ENCODE measurements at places on chromosomes 1 and 21.

- DNase-seq = no peak
- no peak overlapping the region for H3K4me3 ChIP-seq
- no peaks in the 10 kb centered on the region for H3K36me3 ChIP-seq
- H3K27ac ChIP-seq = no peak overlapping the region
- H3K4me1 ChIP-seq = no peaks in the 10 kb centered on the region
These were observed 8.0 kb upstream of the RGS13 start for GRCh38 chr1:192627901-192628300.

DNA sequence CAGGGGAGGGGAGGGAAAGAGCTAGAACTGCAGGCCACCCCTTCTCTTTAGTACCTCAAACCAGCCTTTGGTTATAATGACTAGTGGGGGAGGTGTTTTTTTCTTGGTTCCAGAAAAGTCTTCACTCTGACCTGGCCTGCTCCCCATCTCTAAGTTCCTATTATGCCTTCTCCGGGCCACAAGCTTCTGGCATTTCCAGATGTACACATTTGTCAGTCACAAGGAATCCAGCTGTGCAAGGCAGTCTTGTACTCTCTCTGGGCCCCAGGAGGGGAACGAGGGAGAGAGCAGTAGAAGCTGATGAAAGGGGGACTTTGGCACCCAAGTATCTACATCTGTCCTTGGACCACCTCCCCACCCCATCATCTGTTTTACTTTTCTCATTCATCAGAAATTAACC lies 2.7 kb upstream of the FALEC start:
- H3K4me1 ChIP-seq = peaks cover 66% of the 10 kb centered on the region
- H3K4me3 ChIP-seq = peak overlapping the region; percentile 88
- H3K27me3 ChIP-seq = peaks cover 24% of the 10 kb centered on the region
- H3K36me3 ChIP-seq = peaks cover 22% of the 10 kb centered on the region
- H3K27ac ChIP-seq = no peak overlapping the region

GRCh38 chr1:220879076-220879508 lies at the start of gene HLX:
HLX (plus strand) TSS chr1:220879443; CDS start chr1:220879858, 415 bp downstream.
- H3K27me3 ChIP-seq = peaks cover 36% of the 10 kb centered on the region
- no peaks in the 10 kb centered on the region for H3K36me3 ChIP-seq
- no peak within 1 kb of the TSS for H3K27ac ChIP-seq
- peaks cover 50% of the 10 kb centered on the region for H3K4me1 ChIP-seq
- peak within 1 kb of the TSS; percentile 84 for H3K4me3 ChIP-seq
- peak; percentile 51 for DNase-seq

- H3K36me3 ChIP-seq = no peaks in the 10 kb centered on the region
- no peak for DNase-seq
- no peak overlapping the region for H3K4me3 ChIP-seq
- no peaks in the 10 kb centered on the region for H3K4me1 ChIP-seq
- no peak overlapping the region for H3K27ac ChIP-seq
- H3K27me3 ChIP-seq = peaks cover 3% of the 10 kb centered on the region
These were observed 68.1 kb downstream of the RHOU start for GRCh38 chr1:228803421-228803820.

- no peaks in the 10 kb centered on the region for H3K36me3 ChIP-seq
- no peak overlapping the region for H3K27ac ChIP-seq
- no peaks in the 10 kb centered on the region for H3K27me3 ChIP-seq
- no peak for DNase-seq
- H3K4me3 ChIP-seq = no peak overlapping the region
- no peaks in the 10 kb centered on the region for H3K4me1 ChIP-seq
These were observed 141.8 kb downstream of the SYT2 start for GRCh38 chr1:202568410-202568809.

GRCh38 chr1:106879538-106879937 lies 176.9 kb upstream of the PRMT6 start:
- no peaks in the 10 kb centered on the region for H3K36me3 ChIP-seq
- H3K27me3 ChIP-seq = no peaks in the 10 kb centered on the region
- no peak overlapping the region for H3K27ac ChIP-seq
- no peak for DNase-seq
- H3K4me1 ChIP-seq = no peaks in the 10 kb centered on the region

DNA sequence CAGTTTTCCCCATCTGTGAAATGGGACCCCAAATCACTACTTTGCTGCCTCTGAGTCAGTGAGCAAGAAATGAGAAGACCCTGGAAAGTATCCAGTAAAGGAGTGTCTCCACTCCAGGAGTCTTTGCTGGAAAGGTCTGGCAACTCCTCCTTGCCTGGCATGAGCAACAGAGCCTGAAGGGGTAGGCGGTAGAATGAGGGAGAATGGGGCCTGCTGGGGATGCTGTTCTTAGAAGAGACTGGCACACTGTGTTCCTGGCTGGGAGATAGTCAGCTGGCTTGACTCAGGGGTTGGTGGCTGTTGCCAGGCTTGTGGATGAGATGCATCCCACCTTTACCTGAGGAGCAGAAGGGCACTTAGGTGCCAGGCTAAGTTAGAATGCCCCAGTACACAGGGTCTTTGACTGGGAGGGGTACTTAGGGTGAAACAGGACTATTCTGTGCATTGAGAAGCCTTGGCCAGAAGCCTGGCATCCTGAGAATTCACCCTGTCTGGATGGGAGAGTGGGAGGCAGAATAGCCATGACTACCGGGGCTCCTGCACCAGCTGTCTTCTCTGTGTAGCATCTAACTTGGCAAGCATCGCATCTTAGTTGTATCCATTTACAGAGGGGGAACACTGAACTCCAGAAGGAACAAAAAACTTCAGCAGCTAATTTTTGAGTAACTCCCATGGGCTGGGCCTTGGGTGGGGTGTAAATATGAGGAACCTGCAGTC lies 2.5 kb downstream of the MFSD2A start:
- H3K36me3 ChIP-seq = no peaks in the 10 kb centered on the region
- no peak for DNase-seq
- H3K27ac ChIP-seq = no peak overlapping the region
- peaks cover 13% of the 10 kb centered on the region for H3K27me3 ChIP-seq
- H3K4me1 ChIP-seq = peaks cover 11% of the 10 kb centered on the region

DNA sequence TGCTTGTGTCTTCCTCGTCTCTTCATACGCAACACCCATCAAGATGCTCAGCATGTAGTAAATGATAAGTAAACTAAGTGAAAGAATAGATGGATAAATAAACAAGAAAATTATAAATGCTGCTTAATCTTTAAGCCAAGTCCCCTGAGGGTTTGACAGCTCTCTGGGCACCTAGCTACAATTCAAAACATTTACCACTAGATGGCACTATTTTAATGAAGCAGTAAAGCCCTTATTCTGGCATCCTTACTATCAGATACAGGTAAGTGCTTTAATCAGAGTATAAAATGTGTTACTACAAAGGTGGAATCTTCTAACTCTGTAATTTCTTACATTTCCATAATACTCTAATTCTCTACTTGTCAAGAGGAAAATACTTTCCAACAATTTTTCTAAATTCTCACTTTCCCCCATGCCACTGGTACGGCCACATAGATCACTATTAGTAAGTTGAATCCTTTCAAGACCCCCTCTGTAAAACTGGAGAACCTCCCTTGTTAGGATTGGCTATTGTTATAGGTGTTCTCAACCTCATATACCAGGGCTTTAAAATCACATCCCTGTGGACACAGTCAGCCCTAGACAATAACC lies 137.8 kb downstream of the BARHL2 start:
- H3K27me3 ChIP-seq = no peaks in the 10 kb centered on the region
- no peaks in the 10 kb centered on the region for H3K4me1 ChIP-seq
- no peak for DNase-seq
- no peaks in the 10 kb centered on the region for H3K36me3 ChIP-seq
- no peak overlapping the region for H3K27ac ChIP-seq

- H3K36me3 ChIP-seq = no peaks in the 10 kb centered on the region
- no peak for DNase-seq
- H3K27ac ChIP-seq = no peak overlapping the region
- no peak overlapping the region for H3K4me3 ChIP-seq
These were observed 42.8 kb downstream of the TYW3 start for GRCh38 chr1:74775735-74776134.

DNA sequence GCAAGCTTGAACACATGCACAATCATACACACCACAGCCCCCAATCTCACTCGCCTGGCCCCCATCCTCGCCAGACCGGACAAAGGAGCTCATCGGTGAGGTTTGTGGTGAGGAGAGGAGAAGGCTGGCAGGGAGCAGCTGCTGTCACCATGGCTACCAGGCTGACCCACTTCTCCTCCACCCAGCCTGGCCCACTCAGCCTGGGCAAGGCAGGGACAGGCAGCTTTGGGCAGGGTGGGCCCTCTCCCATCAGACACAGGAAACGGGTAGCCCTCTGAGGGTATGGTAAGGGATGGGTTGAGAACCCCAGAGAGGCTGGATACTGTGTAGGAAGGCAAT lies 15.9 kb downstream of the RIMS3 start:
- H3K4me3 ChIP-seq = no peak overlapping the region
- H3K4me1 ChIP-seq = peaks cover 21% of the 10 kb centered on the region
- no peak for DNase-seq
- H3K36me3 ChIP-seq = no peaks in the 10 kb centered on the region

GRCh38 chr1:155396874-155397476 lies 76.3 kb downstream of the RUSC1 start:
- DNase-seq = no peak
- peaks cover 13% of the 10 kb centered on the region for H3K36me3 ChIP-seq
- no peak overlapping the region for H3K27ac ChIP-seq
- H3K4me1 ChIP-seq = no peaks in the 10 kb centered on the region

DNA sequence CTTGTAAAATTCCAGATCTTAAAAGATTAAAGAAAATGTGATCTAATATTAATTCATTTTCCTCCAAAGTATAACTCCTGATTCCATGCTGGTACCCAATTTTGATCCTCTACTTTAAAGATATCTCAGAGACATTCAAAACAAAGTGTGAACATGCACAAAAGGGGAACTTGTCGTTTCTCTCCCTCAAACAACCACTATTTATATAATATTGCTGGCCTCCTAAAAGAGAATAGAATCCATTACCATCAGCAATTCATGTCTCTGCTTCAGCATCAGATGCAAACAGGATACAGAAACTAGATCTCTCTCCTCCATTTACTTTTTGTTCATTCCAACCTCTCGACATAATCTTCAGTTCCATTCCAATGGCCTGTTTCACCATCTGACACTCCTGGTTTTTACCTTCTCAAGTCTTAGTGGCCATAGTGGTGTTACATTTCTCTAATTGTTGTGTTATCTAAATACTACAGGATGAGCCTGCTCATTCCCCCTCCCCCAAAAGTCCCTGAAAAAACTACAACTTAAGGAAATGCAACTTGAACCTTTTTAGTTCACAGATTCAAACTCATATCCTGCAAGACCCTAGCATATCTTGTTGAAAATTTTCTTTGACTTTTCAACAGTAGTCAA lies 4.1 kb downstream of the NRIP1 start:
- H3K36me3 ChIP-seq = peaks cover 7% of the 10 kb centered on the region
- peak overlapping the region; percentile 94 for H3K27ac ChIP-seq
- peaks cover 7% of the 10 kb centered on the region for H3K27me3 ChIP-seq
- no peak for DNase-seq
- peaks cover 72% of the 10 kb centered on the region for H3K4me1 ChIP-seq

DNA sequence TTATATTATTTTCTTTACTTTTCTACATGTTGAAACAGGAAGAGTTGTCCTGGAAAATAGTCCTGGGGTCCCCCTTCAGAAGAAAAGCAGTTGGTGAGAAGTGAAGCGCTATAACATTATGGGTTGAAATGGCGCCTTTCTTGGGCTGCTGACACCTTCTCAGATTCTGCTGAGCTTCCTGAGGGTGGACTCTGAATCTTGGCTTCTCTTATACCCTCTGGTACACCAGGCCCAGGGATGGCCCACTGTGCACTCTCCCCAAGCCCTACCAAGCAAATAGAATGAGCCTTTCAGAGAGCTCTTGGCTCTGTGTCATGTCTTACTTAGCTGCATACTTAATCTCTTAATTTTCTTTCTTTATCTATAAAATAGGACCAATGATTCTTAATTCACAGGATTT lies 42.3 kb downstream of the CD247 start:
- no peaks in the 10 kb centered on the region for H3K36me3 ChIP-seq
- no peak for DNase-seq
- peaks cover 2% of the 10 kb centered on the region for H3K27me3 ChIP-seq

- H3K4me3 ChIP-seq = no peak overlapping the region
- H3K27ac ChIP-seq = no peak overlapping the region
- peaks cover 10% of the 10 kb centered on the region for H3K4me1 ChIP-seq
- peaks cover 2% of the 10 kb centered on the region for H3K27me3 ChIP-seq
These were observed 91.5 kb upstream of the F3 start for GRCh38 chr1:94633051-94633450.

GRCh38 chr1:45815667-45816458 lies 12.5 kb downstream of the MAST2 start:
- H3K27me3 ChIP-seq = no peaks in the 10 kb centered on the region
- H3K27ac ChIP-seq = no peak overlapping the region
- DNase-seq = no peak
- H3K36me3 ChIP-seq = no peaks in the 10 kb centered on the region

- no peaks in the 10 kb centered on the region for H3K27me3 ChIP-seq
- no peak overlapping the region for H3K27ac ChIP-seq
- DNase-seq = no peak
- no peaks in the 10 kb centered on the region for H3K4me1 ChIP-seq
- no peak overlapping the region for H3K4me3 ChIP-seq
- H3K36me3 ChIP-seq = no peaks in the 10 kb centered on the region
These were observed 48.7 kb upstream of the PRDM2 start for GRCh38 chr1:13651279-13651678.

DNA sequence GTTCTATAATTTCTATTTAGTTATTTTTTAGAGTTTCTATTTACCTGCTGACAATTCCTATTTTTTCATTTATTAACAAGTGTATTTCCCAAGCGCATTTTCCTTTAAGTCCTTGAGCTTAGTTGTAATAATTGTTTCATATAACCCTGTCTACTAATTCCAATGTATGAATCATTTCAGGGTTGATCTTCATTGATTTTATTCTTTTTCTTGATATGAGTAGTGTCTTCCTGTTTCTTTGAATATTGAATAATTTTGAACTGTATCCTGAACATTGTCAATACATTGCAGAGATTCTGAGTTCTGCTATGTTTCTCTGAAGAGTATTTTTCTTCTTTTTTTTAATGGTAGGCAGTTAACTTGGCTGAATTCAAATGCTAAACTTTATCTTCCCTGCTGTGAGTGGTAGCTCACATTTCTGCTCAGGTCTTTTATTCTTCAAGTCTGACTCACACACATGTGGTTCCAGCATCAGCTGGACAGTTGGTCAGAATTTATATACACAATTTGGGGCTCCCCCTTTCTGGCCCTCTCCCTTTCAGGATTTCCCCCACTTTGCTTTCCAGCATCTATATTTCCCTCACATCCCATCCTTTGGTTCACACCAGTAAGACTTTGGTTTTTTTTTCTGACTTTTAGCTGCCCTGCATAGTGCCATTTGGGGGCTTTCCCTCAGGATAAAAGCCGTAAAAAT lies 54.4 kb upstream of the WDR26 start:
- no peaks in the 10 kb centered on the region for H3K27me3 ChIP-seq
- no peak overlapping the region for H3K27ac ChIP-seq
- no peak overlapping the region for H3K4me3 ChIP-seq
- DNase-seq = no peak
- H3K36me3 ChIP-seq = peaks cover 5% of the 10 kb centered on the region

All from endothelial cell (in vitro differentiated cells).